GM19239 (cell line): ENCODE measurements at places on chromosomes 16 and 17.

- DNase-seq, result no peak
These were observed 2.7 kb downstream of the SHCBP1 start for GRCh38 chr16:46618516-46618915.

DNA sequence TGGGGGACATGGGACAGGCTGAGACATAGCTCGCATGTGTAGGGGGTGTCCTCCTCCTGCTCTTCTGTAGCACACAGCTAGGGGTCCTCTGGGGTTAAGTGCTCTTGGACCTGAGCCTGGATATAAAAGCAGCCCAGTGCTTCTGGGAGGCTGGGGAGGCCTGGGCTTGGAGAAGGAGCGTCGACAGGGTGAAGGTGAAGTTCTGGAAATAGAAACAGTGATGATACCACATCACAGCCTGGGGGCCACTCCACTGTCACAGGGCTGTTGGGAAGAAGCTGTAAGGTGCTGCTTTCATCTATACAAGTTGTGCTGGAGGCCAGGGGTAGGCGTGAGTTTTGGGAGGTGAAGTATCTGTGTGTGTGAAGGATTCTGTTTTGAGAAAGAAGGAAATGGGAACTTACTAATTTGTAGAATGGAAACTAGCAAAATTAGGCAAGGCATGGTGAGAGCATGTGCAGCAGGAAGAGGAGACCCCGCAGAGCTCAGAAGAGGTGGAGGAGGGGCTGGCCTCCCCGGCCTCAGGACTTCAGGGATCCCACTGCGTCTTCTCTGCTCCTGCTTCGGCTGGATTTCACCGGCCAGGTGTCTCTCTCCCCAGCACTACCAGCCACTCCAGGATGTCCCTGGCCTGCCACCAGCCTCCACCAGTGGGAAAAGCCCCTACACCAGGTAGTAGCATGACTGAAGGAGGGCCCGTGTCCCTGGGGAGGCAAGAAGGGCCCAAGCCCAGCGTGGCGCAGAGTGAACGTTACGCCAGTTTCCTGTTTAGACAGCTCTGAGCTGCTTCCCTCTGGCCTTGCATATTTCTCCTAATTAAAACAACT is 19.4 kb downstream of the PLCG2 start:
- DNase-seq, result no peak

GRCh38 chr17:82015311-82015971 is 7.2 kb downstream of the CENPX start:
- no peak for DNase-seq

DNA sequence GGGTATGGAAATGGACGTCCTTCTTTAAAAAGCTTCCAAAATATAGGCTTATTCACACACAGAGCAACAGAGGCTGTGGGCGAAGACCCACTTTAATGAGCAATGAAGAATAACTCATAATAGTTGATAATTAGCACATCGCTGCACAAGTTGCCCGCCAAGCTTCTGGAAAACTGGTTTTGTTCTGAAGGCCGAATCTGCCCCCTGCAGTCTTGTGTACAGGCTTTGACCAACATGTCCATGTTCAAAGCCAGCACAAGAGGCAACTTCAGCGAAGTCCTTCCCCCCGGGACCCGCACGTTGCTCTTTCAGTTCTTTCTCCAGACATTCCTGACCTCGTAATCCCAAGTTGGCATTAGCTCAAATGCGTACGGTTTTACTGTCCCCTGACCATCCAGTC is 73.3 kb downstream of the IRX5 start:
- no peak for DNase-seq
